ENCODE measurements at places on chromosomes 2 and 18. TPM values are rescaled to one million over a fixed set of nuclear protein-coding genes. Genes with fewer than 3 reads are reported as not detected.
A peak's percentile ranks its signal among the peaks of the same experiment; 100 is the strongest.

Gene GBX2
- polyA plus RNA-seq, result 0.22 TPM

Gene DSG1
- polyA plus RNA-seq, result 0.88 TPM

Gene NBEAL1
- polyA plus RNA-seq, result 5.1 TPM

- DNase-seq, result no peak
Measured at GRCh38 chr2:42074661-42075060, 26.8 kb downstream of the PKDCC start.

DNA sequence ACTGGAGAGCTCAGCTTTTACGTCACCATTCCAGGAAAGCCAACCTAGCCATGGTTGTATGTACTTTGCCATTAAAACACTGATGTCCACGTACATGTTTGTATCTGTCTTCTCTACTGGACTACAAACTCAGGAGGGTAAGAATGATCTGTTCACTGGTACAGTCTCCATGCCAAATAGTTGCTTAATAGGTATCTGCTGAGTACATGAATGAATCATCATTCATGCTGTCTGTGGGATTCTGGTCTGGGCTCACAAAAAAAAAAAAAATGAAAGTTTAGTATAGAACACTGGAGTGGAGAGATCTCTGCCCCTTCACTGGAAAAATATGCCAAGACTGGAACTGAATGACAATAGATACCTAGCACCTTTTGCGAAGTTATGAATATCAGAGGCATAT is 102.6 kb upstream of the ITGA4 start:
- DNase-seq, result no peak

- DNase-seq, result no peak
Measured at GRCh38 chr2:126658319-126658904, 2.5 kb downstream of the GYPC start.

DNA sequence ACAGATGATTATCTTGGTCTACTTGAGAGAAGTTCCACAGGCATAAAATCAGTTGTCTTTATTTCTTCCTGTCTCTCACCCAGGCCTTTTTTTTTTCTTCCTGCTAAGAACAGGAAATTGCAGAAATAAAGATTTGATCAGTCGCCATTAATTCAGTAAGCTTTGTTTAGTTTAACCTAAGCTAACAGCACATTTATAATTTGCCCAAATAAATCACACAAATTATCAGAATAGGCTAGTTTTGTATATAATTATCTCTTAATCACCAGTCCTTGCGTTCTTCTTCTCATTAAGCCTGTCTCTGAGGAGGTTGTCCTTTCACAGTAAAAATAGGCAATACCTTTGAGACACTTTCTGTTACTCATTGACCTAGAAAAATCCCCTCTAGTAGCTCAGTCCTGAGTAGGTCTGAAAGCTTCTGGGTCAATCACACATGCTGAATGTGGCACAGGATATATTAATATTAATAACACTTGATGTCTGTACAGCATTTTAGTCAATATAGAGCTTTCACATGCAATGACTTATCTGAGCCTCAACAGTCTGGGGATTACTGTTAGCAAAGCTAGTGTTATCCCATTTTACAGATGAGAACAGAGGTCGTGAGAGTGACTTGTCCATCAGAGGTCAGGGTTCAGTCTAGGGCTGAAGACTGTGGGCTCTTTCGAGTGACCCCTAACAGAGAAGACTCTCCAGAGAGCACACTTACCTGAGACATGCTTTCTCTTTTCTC is 11.2 kb upstream of the STK17B start:
- no peak for DNase-seq

DNA sequence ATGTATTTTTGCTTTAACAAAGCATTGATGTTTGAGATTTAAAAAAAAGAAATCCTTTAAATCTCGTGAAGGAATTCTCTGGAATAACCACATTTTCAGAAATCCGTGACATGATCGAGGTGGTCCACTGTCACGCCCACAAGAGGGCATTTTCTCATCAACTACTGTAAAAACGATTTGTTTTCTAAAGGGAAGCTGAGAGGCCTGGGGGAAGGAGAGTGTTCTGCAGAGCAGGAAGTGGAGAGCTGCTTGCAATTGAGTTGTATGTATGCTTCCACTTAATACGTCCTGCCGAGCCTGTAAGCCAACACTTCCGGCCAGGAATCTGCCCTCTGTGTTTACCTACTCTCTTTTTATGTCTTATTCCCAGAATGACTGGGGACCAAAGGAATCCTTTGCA is 19.4 kb downstream of the KLHL29 start:
- DNase-seq, result peak; percentile 65
